ENCODE measurements at places on chromosomes 2 and 18.

- no peak for DNase-seq
Measured at GRCh38 chr2:239058766-239059165, 210.9 kb downstream of the TWIST2 start.

DNA sequence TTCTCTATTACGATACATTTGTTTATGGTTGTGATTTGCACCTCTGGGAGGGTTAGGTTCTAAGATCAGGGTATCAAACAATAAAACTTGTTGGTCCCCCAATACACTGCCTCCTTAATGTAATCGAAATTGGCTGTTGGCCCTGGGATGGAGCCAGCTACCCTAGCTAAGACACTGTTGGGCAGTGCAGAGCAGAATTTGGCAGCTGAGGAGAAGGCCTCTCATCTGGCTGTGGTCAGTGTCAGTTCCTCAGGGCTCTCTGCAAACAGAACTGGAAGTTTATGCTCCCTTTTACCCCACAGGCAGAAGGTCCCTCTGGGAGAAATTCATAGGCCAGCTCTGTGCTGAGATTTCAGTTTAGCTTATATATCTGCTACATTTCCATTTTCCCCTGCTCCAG is 8.6 kb upstream of the HAAO start:
- DNase-seq = no peak

GRCh38 chr2:60844105-60844504 is 37.3 kb upstream of the REL start:
- DNase-seq = no peak

DNA sequence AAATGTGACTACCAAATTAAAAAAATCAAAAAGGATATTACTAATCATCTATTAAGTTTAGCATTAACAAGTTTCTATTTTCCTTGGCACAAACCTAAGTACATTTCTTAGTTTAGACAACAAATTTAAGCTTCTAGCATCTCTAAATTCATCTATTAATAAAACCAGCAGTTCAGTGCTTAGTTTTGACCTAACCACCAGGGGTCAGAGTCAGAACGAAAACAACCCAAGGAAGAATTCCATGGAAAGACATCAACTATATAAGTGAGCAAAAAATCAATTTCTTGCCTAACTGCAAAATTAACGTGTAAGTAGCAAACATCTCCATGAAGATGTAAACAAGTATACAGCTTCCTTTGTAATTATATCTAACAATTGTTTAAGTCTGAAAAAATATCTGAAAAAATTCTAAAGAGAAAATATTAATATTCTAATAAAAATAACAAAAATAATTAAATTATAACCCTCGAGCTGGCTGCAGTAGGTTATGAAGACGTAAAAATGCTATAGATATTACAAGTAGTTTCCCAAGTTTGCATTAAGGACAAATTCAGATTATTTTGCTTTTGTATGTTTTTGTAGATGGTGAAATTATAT is 83.7 kb downstream of the CERKL start:
- no peak for DNase-seq

GRCh38 chr2:156505696-156506095 is 69.5 kb downstream of the GPD2 start:
- DNase-seq = no peak

DNA sequence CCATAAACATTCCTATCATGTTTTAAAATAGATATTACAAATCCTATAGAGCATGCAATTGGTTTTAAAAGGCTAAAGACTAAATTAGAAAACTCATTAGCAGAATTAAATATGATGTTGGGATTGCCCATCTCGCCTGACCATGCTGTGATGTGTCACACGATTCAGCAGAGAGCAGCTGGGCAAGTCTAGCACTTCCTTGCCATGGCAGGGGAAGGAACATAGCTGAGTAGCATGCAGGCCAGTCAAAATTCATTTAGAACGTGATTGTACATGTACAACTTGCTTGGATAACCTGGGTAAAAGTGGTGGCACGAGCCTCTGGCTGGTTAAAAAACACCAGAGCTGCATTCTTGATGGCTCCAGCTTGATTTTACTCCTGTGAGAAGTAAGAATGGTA is 81.3 kb downstream of the SCN3A start:
- DNase-seq = no peak

GRCh38 chr2:67322353-67323001 is 74.7 kb upstream of the ETAA1 start:
- DNase-seq = peak; percentile 25

DNA sequence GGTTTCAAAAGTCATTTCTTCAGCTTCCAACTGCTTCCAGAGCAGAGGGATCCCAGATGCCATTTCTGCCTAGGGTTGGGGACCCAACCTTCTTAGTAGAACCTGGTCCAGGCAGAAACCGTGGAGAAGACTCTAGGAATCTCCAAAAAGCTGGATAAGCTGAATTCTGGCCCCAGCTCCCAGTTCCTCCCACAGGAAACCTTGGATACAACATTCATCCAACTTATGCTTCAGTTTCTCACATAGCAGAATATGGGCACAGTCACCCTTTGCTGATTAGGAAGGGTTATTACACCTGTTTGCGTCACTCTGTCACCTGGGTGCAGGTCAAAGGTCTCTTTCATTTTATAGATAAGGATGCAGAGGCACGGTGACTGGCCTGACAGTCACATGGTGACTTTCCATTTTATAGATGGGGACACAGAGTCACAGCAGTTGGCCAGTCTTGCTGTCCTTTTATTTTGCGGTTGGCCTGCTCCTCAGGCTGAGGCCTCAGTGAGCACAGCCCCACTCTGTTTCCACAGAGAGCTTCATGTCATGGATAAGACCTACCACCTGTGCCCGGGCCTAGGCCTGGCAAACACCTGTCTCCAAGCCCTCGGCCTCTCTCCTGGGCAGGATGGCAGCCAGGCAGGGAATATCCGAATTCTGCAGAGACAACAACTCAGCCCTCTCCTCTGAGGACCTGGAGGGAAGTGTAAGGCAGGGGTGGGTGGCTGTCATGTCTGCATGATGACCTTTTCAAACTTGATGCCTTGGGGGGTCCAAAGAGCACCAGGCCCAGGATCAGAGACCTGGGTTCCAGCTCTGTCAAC is 148.8 kb downstream of the SMAD7 start:
- DNase-seq = no peak

GRCh38 chr2:34570266-34570872 is 971.3 kb upstream of the FAM98A start:
- peak; percentile 2 for DNase-seq

GRCh38 chr2:205403244-205403825 is 279.0 kb upstream of the NRP2 start:
- DNase-seq = no peak

DNA sequence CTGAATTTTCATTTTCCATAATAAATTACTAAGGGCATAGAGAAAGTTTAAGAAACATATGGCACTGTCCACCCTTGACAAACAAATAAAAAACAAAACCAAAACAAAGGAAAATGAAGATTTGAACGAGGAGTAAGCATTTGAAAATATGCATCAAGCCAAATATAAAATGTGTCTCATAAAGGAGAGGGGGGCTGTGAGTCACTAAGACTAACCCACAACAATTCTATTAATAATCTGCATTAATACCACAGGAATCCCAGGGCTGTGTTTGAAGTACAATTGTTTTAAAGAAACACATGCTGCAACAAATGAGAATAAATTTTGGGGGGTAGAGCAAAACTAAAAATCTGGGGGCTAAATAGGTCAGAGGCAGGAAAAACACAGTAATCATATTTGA is 53.8 kb upstream of the STK17B start:
- no peak for DNase-seq

DNA sequence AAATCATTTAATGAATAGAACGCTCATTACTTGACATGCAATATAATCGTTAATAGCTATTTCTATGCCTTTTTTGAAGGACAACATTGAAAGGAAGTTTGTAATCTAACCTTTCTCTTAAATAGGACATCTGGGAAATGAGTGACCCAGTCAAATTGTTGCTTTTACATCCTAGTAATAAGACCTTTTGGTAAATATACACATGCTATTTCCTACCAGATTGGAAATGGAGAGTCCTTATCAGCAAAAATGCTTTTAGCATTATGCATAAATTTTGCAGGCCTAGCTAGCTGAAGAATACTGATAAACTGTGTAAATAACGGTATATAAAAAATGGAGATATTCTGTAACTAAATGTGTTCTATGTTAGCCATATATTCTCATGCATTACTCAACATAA is 567.3 kb upstream of the DSEL start:
- DNase-seq = no peak

GRCh38 chr18:11307716-11308115 is 158.3 kb upstream of the PIEZO2 start:
- no peak for DNase-seq

- no peak for DNase-seq
Measured at GRCh38 chr2:105068875-105069274, 31.0 kb downstream of the MRPS9 start.

DNA sequence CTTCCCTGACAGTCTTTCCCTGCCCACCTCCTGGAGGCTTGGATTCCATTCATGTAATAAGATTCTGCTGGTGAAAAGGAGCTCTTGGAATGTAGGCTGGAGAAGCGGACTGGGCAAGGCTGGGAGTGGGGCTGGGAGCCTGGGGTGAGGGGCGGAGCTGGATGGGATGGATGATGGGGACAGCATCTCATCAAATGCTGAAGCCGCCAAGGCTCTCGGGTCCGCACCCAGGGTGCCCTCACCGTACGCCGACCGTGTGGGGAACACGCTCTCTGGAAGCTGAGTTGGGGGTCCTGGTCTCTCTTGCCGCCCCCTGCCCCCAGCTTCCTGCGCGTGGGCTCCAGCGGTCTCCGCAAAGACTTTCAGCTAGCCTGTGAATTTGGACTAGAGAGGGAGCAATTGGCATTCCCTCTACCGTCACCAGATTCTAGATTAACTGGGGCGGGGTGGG is 9.1 kb downstream of the RAX start:
- no peak for DNase-seq
